ENCODE measurements at places on chromosomes 2 and 18.

- DNase-seq: no peak
Measured at GRCh38 chr2:54088719-54089118, 26.7 kb upstream of the ACYP2 start.

DNA sequence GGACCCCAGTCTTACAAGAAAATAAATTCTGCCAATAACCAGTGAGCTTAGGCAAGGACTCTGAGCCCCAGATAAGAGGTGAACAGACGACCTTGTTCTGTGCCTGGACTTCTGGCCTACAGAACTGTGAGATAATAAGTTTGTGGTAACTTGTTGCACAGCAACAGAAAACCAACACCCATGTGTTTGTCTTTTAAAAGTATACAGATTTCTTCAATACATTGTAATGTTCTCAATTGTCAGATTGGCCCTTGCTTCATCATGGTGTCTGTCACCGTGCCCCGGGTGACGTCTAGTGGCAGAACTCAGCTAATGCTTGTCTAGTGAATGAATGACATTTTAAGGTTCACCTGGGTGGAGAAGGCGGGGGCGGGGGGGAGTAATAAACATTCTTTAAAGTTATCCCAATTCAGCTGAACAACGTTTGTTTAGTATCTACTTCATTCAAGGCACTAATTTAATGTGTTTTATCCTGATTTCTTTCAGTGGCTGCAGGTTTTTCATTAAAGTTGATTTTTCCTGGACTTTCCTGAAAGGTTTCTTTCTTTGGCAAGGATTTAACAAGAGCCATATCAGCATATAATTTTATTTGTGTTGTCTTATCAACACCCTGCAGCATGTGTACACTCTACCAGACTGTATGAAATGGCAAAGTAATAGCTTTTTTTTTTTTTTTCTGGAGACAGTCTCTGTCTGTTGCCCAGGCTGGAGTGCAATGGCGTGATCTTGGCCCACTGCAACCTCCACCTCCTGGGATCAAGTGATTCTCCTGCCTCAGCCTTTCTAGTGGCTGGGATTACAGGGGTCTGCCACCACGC is 123.8 kb upstream of the DLX2 start:
- DNase-seq: no peak

DNA sequence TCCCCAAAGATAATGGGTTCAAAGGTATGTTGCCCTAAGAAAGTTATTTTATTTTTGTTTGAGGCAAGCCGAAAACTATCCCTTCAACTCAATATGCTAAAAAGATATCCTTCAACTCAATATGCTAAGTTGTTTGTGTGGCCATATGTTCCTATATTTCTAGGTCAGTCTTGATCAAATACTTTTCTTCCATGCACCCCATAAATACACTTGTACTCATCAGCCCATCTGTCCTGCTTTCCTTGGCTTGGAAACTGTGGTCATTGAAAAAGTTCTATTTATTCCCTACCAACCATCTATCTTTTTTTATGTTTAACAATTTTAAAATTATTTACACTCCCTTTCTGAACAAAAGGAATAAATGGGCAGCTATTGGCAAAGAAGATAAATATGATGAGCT is 447.7 kb downstream of the NRXN1 start:
- no peak for DNase-seq

DNA sequence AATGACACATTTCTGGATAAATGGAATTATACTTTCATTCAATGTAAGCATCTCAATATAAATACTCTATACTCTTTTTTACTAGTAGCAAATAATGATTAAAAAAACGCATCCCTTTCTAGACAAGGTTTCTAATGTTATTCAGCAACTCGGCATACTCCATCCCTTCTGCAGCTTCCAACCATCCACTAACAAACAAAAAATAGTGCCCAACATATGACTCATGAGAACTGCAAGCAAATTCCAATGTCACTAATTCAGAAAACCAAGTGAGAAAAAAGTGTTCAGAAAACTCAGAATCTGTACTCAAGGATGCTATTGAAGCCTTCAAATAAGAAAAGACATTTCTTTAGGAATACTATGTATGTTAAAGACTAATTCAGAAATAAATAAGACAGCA is 140.0 kb downstream of the BAZ2B start:
- no peak for DNase-seq

DNA sequence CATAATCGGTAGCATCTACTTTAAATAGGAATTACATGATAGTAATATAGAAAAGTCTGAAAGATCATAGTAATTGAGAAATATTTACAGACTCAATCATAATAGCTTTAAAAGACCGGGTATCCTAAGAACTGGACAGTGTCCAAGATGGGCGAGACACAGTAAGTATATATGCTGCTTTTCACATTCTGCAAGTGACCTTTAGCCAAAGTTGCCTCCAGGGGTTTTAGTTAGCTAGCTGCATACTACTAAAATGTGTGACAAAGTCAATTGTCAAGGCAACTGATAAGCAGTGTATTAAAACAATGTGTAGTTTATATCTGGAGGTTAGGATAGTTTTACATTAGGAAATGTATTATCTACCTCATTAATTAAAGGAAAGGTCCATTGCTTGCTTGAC is 24.6 kb downstream of the CD302 start:
- DNase-seq: no peak

- DNase-seq: no peak
Measured at GRCh38 chr18:11989174-11989573, 7.9 kb downstream of the IMPA2 start.

DNA sequence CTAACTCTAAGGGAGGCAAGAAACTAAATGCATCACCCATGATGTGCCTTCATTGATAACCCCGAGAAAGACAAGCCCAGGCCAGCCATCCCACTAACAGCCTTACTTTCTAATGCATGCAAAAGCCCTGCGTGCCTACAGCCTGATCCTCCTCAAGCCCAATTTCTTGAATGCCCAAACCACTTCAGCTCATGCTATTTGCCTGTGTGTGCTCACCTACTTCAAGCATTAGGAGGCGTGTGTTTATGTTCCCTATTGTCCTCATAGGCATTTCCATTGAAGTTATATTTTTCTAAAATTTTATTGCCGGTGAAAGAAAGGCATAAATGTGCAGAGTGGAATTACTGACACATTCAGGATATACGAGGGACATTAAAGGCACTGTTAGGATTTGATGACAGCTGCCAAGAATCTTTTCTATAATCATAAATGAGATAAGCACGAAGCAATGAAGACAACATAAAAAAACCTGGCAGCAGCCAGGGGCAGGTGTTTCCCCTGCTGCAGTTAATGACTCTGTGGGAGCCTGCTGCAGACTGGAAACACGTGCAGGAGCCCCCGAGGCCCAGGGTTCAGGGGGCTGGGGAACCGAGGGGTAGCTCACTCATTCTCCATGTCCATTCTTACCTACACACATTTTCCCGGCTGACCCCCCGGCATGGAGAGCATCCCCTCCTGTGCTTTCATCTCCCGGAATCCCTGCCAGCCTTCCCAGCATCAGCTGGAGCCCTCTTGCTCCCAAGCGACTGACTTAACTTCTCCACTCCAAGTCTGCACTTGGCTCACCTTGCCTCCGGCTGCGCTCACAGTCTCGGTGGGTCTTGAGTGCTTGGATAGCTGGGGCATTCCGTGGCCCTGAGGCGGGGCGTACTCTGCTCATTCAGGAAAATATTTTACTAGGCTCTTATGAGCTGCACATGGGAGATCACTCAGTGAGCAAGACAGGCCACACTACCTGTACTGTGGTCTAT is 292.3 kb upstream of the SIX2 start:
- no peak for DNase-seq

DNA sequence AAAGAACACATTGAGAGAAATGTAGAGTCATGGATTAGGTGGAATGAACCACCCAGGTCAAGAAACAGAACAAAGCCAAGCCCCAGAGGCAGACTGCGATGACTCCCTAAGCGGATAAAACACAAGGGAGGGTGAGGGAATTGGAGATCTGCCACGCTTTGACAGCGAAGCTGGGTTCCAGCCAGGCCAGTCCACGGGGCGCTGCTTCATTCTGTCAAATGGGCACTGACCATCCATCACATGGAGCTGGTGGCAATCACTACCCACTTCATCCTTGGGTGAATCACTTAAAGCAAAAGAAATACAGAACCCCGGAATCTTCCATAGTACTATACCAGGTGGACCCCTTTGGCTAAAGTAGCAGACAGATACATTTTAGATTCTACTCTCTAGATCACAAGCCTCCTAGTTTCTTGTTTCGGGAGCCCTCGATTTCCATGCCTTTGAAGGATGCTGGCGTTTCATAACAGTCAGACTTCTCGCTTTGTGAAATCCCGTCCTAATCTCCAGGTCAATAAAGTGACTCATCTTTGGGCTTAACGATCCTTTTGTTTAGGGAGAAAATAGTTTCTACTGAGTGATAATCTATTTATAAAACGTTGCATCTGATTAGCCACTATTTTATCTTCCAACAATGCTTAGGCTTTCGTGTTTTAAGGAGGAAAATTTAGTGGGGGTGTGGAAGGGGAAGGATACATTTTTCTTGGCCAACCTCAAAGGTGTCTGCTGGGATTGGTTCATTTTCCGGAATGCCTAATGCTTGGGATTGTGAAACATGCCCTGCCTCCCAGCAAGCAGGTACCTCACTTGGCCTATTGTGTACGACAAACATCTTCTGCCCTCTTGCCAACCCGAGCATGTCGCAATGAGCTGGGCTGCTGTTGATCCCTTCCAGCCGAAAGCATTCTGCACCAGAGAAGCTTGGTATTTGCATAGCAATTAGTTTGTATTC is 44.1 kb upstream of the HDAC4 start:
- DNase-seq: peak; percentile 9

DNA sequence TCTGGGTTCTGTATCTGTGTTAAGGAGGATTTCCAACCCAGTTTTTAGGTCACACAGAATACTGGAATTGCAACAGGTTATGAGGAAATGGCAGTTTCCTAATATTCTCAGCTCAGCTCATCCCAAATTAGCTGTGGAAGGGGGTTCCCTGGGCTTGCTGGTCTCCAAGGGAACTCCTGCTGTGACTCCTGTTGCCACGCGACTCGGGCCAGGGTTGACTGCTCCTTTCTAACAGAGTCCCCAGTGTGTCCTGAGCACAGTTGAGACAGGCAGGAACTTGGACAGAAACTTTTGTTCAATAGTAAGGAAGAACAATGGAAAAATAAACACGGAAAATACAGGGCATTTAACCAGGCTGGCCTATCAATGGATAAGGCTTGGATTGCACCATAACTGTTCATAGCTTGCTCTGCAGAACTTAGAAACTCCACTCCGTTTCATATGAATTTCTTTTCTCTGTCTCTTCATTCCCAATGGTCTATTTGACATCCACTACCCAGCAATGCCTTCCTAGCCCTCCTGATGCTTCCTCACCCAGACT is 3.8 kb upstream of the ROCK2 start:
- no peak for DNase-seq

- no peak for DNase-seq
Measured at GRCh38 chr2:12514631-12515437, 201.9 kb upstream of the TRIB2 start.

GRCh38 chr2:8541223-8541622 is 140.6 kb upstream of the ID2 start:
- DNase-seq: no peak

DNA sequence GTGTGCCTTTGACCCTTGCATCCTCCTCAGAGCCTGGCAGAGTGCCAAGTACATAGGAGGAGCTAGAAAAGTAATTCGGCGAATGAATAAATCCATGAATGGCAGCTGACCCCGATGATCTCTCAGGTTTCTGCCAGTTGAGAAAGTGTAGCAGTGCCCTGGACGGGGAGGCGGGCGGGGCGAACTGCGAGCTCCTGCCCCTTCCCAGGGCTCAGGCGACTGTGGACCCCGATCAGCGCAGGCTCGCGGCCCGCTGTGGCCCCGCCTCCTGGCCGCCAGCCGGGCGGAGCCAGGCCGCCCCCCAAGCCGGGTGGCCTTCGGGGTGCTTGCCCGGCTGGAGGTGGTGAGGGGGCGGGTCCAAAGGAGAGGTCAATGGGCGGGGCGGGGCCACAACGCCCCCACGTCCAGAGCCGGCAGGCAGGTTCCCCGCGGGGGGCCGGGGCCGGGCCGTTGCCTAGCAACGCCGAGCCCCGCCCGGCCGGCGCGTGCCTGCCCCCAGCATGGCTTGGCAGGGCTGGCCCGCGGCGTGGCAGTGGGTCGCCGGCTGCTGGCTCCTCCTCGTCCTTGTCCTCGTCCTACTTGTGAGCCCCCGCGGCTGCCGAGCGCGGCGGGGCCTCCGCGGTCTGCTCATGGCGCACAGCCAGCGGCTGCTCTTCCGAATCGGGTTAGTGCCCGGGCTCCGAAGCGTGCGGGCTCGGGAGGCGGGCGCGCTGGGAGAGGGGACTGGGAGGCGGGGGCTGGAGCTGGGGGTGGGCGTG is 30.6 kb upstream of the TMBIM1 start:
- peak; percentile 88 for DNase-seq

DNA sequence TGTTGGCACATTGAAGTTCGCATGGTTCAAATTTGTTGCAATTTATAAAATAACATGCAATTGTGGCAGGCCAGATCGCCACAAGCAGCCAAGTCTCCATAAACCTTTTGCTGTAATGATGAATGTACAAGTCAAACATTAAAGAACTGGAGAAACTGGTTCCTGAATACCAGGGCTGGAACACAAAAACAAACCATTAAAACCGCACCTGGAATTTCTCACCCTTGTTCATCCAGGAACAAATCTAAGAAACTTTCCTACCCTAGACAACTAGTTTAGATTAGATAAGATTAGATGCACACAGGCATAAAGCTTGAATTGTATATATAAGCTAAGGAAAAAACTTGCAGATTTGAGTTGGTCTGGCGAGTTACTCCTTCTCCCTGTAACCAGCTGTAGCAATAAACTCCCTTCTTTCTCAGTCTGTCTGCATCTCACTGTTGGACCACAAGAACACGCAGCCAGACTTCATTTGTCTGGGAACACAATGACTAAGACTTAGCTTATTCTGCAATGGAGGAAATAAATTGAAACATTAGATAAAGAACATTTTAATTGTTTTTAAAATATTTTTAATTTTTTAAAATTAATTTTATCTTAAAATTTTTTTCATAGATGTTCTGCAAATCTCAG is 1835.5 kb upstream of the LRRTM1 start:
- DNase-seq: no peak

- no peak for DNase-seq
Measured at GRCh38 chr2:121599963-121600651, 49.2 kb downstream of the CLASP1 start.

DNA sequence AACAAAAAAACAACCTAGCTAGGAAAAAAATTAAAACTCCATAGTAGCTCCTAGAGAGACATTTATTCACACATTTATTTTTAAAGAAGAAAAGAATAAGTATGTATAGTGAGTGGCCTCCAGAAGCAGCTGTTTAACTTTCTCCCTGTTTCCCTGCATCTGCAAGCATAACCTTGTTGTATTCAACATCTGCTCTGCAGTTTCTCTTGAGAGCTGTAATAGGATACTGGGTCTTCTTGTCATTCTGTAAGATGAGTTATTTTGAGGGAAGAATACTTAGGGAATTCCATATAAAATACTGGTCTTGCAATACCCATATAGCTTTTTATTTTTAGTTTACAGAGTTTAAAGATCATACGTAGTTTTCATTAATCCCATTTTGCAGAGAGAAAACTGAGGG is 246.6 kb downstream of the LRRTM1 start:
- DNase-seq: no peak

GRCh38 chr2:71880287-71880686 is 267.4 kb downstream of the CYP26B1 start:
- no peak for DNase-seq

All from HCEC 1CT (cell line).